BJ (cell line): ENCODE measurements at places on chromosomes 5 and 9. TPM values are rescaled to one million over a fixed set of nuclear protein-coding genes. Genes with fewer than 3 reads are reported as not detected.

PCDHGC4 gene
- polyA plus RNA-seq: 0.49 TPM in 2 replicates

INSL4 gene
- polyA plus RNA-seq: not detected in 2 replicates

IFNA2 gene
- polyA plus RNA-seq: not detected in 2 replicates

FAM153A gene
- not detected in 2 replicates for polyA plus RNA-seq

IFNB1 gene
- polyA plus RNA-seq: not detected in 2 replicates

TRPM6 gene
- 0.02 and 0.10 TPM in 2 replicates for polyA plus RNA-seq

ZNF346 gene
- 14.4 and 16.8 TPM in 2 replicates for polyA plus RNA-seq

GHR gene
- polyA plus RNA-seq: 0.90 and 1.6 TPM in 2 replicates

SNCAIP gene
- polyA plus RNA-seq: 1.5 and 1.7 TPM in 2 replicates

SPATA31D1 gene
- polyA plus RNA-seq: not detected in 2 replicates

NEUROG1 gene
- polyA plus RNA-seq: not detected in 2 replicates

CBY3 gene
- not detected in 2 replicates for polyA plus RNA-seq

RNF14 gene
- 27.2 and 33.1 TPM in 2 replicates for polyA plus RNA-seq
